Activated CD8-positive, alpha-beta memory T cell treated with anti-CD3 and anti-CD28 coated beads, Interleukin-2, amount 10 ng/mL, durations not matched to agents 7 days and 5 days (primary cell): ENCODE measurements at places on chromosomes 16 and 17. TPM values are rescaled to one million over a fixed set of nuclear protein-coding genes. Genes with fewer than 3 reads are reported as not detected.

DNA sequence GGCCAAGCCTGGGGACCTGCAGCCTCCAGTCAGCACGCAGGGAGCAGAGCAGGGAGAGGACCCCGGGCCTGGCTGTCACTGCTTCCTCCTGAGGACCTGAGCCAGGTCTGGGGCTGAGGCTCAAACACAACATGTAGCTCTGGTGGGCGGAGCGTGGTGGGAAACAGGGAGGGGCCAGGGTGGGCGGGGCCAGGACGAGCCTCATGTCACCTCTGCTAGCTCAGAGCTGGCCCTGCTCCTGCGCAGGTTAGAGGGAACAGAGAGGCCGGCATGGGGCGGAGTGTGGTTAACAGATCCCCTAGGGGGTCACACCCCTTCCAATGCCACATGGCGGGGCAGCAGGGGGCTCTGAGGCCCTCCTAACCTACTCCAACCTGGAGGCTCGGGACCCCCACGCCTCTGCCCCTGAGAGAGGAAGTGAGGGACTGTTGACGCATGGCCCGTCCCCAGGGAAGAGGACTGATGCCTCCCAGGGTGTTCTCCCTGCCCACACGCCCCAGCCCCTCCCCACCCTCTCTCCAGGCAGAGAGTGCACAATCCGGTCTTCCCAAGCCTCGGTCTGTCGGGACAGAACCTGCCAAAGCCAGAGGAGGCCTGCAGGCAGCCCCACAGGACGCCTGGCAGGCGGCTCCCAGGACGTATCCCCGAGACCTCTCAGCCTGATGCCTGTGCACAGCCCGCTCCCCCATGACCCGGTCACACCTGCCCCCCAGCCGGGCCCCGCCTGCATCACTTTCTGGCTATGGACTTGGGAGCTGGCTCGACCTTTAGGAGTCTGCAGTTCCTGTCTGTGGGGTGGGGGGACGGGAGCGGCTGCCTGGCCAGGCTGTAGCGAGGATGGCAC, 15.2 kb downstream of the PIEZO1 start:
- no peak overlapping the region for H3K4me3 ChIP-seq
- H3K4me1 ChIP-seq: peaks cover 36% of the 10 kb centered on the region
- no peak overlapping the region for H3K27ac ChIP-seq
- H3K36me3 ChIP-seq: no peaks in the 10 kb centered on the region
- DNase-seq: peak; percentile 52

- H3K27ac ChIP-seq: no peak overlapping the region
- DNase-seq: no peak
- H3K27me3 ChIP-seq: no peaks in the 10 kb centered on the region
Observed at GRCh38 chr16:78230832-78231231, 131.4 kb downstream of the WWOX start.

GRCh38 chr17:66115246-66115645, 76.7 kb downstream of the CEP112 start:
- peaks cover 1% of the 10 kb centered on the region for H3K36me3 ChIP-seq
- no peak overlapping the region for H3K4me3 ChIP-seq
- no peaks in the 10 kb centered on the region for H3K4me1 ChIP-seq
- DNase-seq: no peak
- H3K27me3 ChIP-seq: peaks cover 5% of the 10 kb centered on the region
- no peak overlapping the region for H3K27ac ChIP-seq

TMIGD1 gene
- total RNA-seq: not detected

TAC4 gene
- not detected for total RNA-seq
